ENCODE measurements at places on chromosomes 1 and 21.

- DNase-seq, result no peak
Measured at GRCh38 chr1:181204530-181204929, 116.0 kb downstream of the IER5 start.

- no peak for DNase-seq
Measured at GRCh38 chr1:183372586-183373230, 45.5 kb downstream of the NMNAT2 start.

DNA sequence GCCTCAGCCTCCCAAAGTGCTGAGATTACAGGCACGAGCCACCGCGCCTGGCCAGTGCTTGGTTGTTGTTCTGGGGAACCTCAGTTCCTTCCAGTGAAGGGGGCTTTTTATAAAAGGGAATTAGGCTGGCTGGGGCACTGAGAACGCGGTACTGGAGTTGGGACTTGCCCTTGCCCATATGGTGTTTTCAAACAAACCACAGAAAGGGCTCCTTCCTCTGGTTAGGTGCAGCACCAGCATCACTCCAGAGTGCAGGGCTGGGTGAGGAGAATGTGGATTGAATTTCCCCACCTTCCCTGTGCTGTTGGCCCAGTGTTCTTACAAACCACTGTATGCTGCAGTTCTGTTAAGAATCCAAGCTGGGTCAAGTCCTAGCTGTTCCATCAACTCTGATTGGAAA lies 5.3 kb downstream of the MAN1C1 start:
- no peak for DNase-seq

DNA sequence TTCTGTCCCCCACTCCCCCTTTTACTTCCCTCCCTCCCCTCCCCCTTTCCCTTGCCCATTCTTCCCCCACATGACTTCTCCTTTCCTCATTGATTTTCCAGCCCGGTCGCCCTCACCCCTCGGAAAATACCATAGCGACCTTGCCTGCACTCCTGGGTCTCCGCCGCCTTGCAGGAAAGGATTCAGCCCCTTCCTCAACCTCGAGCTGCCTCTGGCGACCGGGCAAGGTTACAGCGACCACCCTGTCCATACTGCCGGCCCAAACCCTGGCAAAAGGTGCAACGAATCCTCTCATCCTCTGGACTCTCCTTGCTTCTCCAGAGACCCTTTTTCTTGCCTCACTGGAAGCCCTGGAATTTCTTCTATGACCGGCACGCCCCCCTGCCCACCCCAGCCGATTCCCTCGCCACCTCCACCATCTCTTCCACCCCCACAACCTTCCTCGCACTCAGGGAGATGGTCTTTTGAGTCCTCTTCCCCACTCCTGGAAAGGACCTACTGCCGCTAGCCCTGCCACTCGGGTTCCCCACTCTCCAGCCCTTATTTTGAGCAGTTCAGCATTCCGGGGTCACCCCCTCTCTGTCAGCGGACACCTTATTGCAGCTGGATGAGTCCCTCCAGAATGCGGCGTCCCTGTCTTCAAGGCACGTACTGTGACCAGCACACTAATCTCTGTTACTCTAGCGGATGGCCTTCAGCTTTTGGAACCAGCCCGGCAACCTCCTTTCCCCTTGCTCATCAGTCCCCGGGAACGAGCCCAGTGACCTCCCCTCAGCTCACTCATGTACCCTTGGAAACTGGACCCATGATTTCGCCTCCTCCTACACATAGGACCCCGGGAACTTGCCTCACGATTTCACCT lies 846 bp downstream of the NSUN4 start:
- no peak for DNase-seq

DNA sequence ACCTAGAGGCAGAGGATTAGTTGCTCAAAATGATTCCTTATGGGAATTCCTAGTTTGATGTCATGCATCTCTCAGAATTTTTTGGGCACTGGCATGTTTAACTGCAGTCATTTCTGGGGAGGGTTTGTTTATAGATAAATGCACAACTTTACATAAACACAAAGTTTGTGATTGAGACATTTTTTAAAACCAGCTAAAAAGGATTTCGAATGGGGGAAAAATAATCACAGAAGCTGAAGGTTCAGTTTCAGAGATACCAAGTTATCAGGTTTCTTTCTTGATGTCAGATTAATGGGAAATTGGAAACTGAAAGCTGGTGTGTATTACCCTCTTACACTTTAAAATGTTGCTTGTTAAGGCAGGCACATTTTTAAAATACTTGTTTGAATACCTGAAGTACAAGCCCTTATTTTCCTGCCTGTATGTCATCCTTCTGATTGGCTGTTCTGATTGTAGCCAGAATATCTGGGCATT lies 72.1 kb downstream of the DISP1 start:
- no peak for DNase-seq

- peak; percentile 83 for DNase-seq
Measured at GRCh38 chr1:59596432-59596831, 218.3 kb upstream of the HOOK1 start.

DNA sequence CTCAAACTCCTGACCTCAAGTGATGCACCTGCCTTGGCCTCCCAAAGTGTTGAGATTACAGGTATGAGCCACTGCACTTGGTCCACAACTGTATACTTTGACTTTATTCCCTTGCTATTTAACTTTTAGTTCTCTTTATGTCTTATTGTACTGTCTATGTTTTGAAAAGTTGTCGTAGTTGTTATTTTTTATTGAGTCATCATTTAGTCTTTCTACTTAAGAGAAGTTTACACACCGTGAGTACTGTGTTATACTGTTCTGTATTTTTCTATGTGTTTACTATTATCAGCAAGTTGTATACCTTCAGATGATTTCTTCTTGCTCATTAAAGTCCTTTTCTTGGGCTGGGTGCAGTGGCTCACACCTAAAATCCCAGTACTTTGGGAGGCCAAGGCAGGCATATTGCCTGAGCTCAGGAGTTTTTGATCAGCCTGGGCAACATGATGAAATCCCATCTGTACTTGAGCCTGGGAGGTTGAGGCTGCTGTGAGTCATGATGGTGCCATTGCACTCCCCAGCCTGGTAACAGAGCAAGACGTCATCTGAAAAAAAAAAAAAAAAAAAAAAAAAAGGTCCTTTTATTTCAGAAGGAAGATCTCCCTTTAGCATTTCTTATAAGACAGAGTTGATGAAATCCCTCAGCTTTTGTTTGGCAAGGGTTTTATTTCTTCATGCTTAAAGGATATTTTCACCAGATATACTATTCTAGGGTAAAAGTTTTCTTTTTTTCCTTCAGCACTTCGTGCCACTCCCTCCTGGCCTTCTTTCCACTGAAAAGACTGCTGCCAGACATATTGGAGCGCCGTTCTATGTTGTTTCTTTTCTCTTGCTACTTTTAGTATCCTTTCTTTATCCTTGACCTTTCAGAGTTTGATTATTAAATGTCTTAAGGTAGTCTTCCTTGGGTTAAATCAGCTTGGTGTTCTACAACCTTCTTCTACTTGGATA lies 47.6 kb downstream of the TNFSF18 start:
- peak; percentile 34 for DNase-seq

DNA sequence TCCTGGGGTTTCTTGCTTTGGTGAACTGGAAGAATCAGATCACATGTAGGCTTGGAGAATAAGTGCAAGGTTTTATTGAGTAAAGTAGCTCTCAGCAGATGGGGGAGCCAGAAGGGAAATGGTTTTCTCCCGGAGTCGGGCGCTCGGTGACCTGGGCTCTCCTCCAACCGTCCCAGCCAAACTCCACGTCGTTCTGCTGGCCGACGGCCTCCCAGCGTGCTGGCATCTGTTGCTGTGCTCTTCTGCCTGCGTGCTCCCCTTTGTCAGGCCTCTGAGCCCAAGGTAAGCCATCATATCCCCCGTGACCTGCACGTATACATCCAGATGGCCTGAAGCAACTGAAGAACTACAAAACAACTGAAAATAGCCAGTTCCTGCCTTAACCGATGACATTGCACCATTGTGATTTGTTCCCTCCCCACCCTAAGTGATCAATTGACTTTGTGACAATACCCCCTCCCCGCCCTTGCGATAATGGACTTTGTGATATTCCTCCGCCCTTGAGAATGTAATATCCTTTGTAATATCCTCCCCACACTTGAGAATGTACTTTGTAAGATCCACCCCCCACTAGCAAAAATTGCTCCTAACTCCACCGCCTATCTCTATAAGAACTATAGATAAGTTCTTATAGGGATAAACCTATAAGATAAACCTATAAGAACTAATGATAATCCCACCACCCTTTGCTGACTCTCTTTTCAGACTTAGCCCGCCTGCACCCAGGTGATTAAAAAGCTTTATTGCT lies 88.3 kb downstream of the SMYD3 start:
- DNase-seq, result no peak

GRCh38 chr1:98045767-98046641 lies 125.2 kb upstream of the DPYD start:
- DNase-seq, result no peak

GRCh38 chr1:208551633-208552320 lies 307.6 kb upstream of the PLXNA2 start:
- no peak for DNase-seq

DNA sequence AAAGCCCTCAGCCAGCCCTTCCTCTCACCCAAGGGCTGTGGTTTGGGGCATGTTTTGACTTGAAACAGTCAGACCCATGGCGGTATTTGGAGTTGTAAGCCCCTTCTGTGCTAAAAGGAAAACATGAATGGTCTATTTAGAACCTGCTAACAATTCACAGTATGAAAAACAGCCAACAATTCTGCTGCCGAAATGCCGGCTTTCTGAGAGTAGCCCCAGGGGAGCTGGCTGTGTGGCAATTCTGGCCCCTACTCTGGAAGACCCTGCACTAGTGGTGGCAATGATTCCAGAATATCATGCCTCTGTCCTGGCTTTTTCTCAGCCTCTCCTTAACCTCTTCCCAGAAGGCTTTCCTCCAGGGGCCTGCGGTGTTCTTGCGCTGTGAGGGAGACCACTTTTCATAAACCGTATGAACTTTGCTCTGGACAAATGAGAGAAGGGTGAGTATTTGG lies 118.7 kb downstream of the EDEM3 start:
- DNase-seq, result no peak

DNA sequence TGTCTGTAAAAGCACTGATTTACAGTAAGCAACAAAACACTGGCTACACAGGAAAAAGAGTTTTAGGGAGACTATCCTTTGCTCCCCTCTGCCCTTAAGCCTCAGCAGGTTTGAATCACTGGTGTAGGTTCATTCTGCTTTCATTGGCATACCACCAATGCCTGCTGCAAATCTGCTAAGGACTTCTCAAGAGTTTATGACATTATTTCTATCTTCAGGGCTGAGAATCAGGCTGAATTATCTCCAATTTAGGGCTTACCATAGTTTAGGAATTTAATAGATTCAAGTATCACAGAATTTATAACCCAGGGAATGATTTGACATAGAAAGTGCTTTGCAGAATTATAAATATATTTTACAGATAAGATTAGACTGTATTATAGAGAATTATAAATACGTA lies 6.7 kb upstream of the ZBTB18 start:
- no peak for DNase-seq

DNA sequence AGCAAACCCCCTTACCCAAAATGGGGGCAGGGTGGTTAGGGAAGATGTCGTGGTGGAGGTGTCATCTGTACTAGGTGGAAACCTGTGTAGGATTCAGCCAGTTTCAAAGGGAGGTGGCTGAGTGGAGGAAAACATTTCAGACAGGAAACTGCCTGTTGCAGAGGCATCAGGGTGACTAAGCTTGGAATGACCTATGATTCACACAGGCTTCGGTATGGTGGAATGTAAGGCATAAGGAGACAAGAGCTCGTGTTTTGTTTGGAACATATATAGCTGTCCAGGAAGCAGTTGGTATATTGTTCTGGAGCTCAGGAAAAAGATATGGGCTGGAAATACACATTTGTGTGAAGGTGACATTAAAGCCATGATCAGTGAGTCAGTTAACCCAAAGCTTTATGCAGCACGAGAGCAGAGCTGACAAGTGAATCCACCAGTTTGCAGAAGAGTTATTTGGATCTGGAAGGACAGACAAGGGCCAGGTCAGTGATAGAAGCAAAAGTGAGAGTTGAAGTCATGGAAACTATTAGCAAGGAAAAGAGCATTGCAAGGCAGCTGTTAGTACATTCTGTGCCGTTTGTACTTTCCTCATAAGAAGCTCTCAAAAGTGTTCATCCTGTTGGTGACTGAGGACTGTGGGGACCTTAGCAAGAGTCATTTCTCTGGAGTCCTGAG lies 12.2 kb downstream of the UTP25 start:
- DNase-seq, result peak; percentile 70

DNA sequence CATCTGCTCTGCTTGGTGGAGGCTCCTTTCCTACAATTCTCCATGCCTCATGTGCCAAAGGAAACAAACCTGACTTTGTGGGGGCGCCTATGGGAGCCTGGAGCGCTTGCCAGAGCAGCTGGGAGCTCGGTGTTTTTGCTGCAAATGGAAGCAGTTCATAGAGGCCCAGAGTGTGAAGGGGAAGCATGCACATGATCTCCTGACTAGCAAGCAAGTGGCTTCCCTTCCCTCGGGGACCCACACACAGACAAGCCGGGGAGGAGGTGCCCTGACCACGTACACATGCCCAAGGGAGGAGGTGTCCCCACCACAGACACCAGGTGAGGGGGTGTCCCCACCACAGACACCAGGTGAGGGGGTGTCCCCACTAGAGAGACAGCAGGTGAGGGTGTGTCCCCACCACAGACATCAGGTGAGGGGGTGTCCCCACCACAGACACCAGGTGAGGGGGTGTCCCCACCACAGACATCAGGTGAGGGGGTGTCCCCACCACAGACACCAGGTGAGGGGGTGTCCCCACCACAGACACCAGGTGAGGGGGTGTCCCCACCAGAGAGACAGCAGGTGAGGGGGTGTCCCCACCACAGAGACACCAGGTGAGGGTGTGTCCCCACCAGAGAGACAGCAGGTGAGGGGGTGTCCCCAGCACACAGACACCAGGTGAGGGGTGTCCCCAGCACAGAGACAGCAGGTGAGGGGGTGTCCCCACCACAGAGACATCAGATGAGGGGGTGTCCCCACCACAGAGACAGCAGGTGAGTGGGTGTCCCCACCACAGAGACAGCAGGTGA lies 106.8 kb downstream of the CRYAA start:
- DNase-seq, result no peak

DNA sequence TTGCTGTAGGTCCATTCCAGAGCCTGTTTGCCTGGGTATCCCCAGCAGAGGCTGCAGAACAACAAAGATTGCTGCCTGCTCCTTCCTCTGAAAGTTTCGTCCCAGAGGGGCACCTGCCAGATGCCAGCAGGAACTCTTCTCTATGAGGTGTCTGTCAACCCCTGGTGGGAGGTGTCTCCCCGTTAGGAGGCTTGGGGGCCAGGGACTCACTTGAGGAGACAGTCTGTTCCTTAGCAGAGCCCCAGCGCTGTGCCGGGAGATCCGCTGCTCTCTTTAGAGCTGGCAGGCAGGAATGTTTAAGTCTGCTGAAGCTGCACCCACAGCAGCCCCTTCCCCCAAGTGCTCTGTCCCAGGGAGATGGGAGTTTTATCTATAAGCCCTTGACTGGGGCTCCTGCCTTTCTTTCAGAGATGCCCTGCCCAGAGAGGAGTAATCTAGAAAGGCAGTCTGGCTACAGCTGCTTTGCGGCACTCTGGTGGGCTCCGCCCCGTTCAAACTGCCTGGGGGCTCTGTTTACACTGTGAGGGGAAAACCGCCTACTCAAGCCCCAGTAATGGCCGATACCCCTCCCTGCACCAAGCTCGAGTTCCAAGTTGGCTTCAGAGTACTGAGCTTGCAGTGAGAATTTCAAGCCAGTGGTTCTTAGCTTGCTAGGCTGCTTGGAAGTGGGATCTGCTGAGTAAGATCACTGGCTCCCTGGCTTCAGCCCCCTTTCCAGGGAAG lies 8.7 kb upstream of the SLC25A24 start:
- DNase-seq, result no peak

All from BJ (cell line).